ENCODE measurements at places on chromosomes 6 and 20.

- no peak for DNase-seq
Observed at GRCh38 chr6:36798852-36799251, 40.4 kb downstream of the CPNE5 start.

- no peak for DNase-seq
Observed at GRCh38 chr20:62889871-62890270, 28.2 kb upstream of the TCFL5 start.

GRCh38 chr20:64165866-64166600, 1.8 kb downstream of the MYT1 start:
- no peak for DNase-seq

DNA sequence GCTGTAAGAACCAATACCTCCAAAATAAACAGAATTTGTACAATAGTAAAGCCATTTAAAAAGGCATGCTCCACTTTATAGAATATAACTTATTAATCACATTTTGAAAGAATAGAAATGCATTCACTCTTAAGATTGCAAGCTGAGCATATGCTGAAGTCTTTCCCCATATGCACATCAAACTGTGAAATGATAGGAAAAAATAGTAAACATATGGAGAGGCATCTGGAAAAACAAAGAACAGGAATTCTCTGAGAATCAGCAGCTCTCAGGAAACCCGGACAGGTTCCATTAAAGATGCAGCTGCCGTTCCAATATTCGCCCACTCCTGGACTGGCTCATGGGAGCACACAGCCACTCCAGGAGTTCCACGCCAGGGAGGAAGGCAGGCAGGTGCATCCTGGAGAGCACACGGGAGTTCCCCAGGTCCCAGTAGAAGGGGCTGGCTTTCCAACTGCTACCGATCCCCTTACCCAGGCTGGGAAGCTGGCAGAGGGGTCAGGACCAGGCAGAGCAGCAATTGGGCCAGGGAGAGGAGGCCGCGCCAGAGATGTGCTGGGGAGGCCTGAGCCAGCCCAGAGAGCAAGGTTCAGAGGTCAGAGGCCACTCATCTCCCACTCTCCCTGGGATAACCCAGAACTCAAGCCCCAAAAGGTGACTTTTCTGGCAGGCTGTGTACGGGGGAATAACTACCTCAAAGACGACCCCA, 111.1 kb downstream of the DLL1 start:
- no peak for DNase-seq

DNA sequence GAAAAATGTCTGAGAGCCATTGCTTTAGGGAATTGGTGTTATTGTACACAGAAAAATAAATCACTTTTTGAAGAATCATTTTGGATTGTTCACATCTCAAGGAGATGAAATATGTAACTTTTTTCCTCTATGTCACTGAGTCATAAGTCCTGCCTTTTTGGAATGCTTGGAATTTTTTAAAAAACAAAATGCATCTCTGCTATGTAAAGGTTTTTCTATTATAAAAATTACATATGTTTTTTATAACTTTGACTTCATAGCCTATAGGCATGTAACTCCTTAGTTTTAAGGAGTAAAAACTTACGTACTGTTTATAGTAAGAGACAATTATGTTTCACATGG, 8.7 kb downstream of the RNF144B start:
- no peak for DNase-seq

DNA sequence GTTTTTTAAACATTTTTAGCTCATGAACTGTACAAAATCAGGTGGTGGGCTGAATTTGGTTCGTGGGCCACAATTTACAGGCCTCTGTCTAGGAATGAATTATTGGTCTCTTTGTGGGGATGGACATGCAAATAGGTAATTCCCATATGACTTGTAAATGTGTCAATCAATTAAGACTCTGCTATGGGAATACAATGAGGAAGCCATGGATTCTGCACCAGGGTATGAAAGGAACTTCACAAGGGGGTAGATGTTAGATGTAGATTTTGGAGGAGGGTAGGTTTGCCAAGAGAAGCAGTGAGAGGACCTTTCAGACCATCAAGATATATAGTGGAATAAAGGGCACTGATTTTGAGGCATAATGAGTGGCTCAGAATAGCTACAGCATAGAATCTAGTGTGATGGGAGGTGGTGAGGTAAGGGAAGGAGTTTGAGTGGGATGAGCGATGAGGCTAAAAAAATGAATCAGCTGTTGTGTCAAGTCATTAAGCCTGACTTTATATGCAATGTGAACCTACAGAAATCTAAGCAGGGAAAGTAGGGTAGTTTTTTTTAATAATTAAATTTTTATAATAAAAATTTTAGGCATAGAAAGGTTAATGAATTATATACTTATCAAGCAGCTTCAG, 32.6 kb upstream of the RNF182 start:
- DNase-seq: no peak

- DNase-seq: no peak
Observed at GRCh38 chr6:96812077-96812703, 25.1 kb downstream of the GPR63 start.

DNA sequence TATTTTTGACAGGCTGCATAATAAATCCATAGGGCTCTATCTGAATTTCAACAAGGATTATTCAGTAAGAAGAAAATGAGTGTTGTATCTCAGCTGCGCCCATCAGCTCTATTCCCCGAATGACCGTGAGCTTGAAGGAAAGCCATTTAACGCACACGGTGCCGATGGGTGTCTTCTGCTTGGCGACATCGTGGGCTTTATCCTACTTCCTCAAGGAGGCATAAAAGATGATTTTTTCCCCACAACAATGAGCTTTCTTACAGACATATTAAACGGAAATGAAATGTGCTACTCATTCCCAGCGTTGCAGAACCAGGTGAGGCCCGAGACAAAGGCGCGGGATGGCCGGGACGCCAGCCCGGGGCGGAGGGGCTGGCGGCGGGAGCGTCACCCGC, 710 bp downstream of the DYNLT1 start:
- no peak for DNase-seq

- DNase-seq: no peak
Observed at GRCh38 chr6:168319279-168320111, at the start of gene DACT2. DACT2 (minus strand) TSS chr6:168319777; CDS start chr6:168319633, 144 bp downstream.

DNA sequence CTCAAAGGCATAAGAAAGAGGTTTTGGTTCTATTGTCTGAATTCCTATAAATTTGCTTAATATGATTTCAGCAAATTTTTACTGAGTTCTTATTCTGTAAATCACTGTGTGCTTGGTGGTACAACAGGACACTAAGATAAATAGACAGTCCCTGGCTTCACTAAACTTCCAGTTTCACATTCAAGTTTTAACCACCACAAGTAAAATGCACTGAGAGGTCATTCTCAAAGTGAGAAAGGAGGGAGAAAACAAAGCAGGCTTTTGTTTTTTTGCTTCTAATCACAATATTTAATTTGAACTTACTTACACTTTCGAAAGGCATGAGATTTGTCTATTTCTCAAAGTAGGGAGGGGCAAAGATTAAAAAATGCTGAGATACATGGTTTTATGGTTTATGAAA, 445.7 kb downstream of the CDC5L start:
- no peak for DNase-seq

DNA sequence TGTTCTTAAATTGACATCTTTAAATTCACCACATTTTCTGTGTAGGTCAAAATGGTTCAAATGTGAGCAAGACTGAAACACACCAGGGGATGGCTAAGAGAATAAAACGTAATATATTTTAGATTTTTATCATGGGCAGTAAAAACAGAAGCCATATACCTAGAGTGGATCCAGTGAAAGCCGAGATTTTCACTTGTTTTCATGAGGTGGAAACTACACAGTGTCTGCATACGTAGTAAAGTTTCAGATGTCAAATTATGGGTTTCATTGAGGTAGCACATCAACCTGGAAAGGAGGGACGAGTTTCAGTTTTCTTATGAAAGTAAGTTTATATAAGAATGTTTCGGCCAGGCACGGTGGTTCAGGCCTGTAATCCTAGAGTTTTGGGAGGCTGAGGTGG, 25.9 kb downstream of the METTL24 start:
- no peak for DNase-seq
